ENCODE measurements at places on chromosomes 12 and 14.

GRCh38 chr12:110062241-110062640, 13.9 kb upstream of the C12orf76 start:
- no peak for DNase-seq

DNA sequence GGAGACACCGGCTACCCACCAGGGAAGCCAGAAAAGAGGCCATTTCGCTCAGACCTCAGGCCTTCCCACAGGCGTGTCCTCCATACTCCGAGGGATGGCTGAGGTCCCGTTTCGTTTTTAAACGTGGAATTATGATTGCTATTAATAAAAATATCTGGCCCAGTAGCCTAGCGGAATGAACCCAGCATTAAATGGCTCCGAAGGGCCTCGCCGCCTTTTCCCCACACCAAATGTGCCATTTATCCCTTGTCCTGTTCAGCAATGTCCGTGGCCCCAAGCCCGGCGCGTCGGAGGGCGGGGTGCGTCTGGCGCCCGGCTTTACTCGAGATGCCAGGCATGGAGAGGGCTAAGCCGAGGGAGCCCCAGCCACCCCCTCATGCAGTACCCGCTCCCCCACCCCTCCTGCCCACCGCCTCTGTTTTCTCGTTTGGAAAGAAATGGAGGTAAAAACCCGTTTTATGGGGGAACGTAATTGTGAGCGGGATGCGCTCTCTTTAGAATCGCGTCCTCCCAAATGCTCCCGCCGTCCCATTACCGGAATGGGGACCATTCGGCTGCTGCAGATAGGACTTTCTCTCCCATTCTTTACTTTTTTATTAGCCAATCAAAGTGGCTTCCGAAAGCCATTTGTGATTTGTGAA, 5.7 kb downstream of the HOXC8 start:
- no peak for DNase-seq

GRCh38 chr14:64584190-64584589, 34.4 kb downstream of the PPP1R36 start:
- DNase-seq = no peak

- DNase-seq = no peak
These were observed 5.3 kb downstream of the TMEM253 start for GRCh38 chr14:21106176-21106497.

GRCh38 chr12:39431797-39432196, 11.1 kb downstream of the KIF21A start:
- no peak for DNase-seq

All from T-helper 1 cell (primary cell).